ENCODE measurements at places on chromosomes 3 and 15. TPM values are rescaled to one million over a fixed set of nuclear protein-coding genes. Genes with fewer than 3 reads are reported as not detected.
A peak's percentile ranks its signal among the peaks of the same experiment; 100 is the strongest.

FAM81A gene
- total RNA-seq, result 2.8 TPM

GOLGA6L4 gene
- total RNA-seq, result 0.16 TPM

DGKG gene
- 0.97 TPM for total RNA-seq

- DNase-seq, result no peak
These were observed 242.5 kb upstream of the TBL1XR1 start for GRCh38 chr3:177439694-177440269.

- no peak for DNase-seq
These were observed 780 bp downstream of the RPL22L1 start for GRCh38 chr3:170869239-170869590.

TCF12 gene
- total RNA-seq, result 69.5 TPM

DNA sequence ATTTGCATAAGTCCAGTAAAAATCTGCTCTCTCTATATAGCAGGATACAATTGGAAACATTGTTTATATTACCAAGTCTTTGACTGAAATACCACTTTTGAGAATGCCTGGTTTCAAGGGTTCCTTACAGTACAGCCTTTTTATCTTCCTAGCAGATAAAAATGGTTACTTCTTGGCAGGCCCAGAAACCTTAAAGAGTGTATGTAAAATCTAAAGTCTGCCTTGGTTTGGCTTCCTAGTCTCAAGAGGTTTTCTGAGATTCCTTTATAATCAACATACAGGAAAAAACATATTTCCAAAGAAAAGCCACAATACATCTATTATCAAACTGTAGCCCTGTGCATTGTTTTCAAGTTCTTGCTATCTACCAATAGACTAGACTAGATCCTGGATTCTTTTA, 84.6 kb downstream of the PLSCR2 start:
- no peak for DNase-seq

- DNase-seq, result no peak
These were observed 17.1 kb downstream of the ARPP19 start for GRCh38 chr15:52551762-52552161.

DNA sequence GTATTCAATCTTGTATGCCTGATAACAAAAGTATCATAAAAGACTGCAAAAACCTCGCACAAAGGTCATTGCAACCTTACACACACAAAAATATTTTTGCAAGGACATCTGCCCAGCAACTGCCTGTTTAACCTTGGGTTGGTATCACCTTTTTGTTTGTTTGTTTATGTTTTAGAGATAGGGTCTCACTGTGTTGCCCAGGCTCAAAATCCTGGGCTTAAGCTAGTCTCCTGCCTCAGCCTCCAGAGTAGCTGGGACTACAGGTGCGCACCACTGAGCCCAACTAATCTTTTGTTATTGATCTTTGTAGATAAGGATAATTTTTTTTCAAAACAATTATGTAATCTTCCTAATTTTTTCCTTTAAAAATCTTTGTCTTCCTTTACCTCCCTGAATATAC, 54.2 kb downstream of the SPTSSB start:
- DNase-seq, result no peak

- DNase-seq, result peak; percentile 2
These were observed at the start of the genes CHDH and IL17RB for GRCh38 chr3:53846134-53846850. Gene CHDH (minus strand): TSS chr3:53846419. CDS start chr3:53824008, 22,411 bp downstream. Gene IL17RB (plus strand): TSS chr3:53846568. CDS start chr3:53846589, 21 bp downstream.

Data from SJSA1 (cell line).